Bone marrow (tissue), 2 donors: ENCODE measurements at places on chromosomes 5 and 9.

- no peak for DNase-seq
Observed at GRCh38 chr5:141703133-141703561, 21.1 kb upstream of the ARAP3 start.

- DNase-seq, result no peak
Observed at GRCh38 chr9:117076571-117077290, 338.1 kb downstream of the ASTN2 start.

DNA sequence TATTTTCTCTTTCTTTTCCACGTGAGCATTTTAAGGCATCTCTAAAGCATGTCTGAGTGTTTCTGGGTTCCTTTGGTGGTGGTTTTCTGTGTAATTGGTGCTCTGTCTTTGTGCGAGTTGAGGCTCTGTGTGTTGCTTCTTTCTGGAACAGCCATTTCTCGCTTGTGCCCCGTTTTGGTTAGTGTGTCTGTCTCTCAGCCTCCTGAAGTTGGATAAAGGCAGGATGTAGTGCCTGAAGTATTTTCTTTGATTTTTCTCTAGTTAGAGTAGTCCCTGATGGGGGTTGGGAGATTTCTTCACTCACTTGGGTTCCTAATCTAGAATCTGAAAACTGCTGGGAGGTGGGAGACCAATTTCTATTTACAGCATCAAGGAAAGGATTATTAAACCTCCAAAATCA is 129.7 kb upstream of the TMEM161B start:
- DNase-seq, result no peak

- DNase-seq, result no peak
Observed at GRCh38 chr9:81389569-81389993, 299.8 kb downstream of the TLE1 start.

DNA sequence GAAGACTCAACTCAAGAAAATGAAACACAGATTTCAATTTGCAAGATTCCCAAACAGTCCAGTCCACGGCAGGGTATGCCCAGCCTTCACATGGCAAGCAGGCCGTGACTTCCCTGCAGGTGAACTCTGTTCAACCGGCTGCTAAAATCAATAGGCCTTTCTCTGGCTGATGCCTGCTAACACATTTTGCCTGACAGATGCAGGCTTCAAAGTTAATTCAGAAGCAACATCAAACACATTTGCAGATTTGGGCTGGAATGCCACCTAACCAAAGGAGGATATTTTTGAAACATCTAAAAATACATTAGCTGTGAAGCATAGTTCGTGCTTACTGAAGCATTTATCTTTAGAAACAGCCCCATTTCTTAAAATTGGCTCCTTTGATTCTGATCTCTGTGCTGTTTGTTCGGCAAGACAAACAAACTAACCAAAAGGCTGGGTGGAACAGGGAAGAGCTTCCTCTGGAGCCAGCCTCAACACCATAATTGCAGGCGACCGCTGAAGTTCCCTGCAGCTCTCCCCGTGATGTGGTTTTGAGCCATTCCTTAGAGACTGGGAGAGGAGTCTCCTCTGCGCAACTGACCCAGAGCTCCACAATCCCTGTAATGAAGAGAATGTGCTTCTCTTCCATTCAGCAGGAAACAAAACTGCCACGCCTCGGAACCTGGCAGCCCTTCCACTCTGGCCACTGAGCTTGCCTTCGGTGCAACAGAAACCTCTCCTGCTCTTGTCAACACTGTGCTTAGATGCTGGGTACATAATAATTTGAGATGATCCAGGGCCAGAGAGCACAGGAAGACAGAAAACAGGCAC is 126.5 kb downstream of the MYO10 start:
- DNase-seq, result no peak

DNA sequence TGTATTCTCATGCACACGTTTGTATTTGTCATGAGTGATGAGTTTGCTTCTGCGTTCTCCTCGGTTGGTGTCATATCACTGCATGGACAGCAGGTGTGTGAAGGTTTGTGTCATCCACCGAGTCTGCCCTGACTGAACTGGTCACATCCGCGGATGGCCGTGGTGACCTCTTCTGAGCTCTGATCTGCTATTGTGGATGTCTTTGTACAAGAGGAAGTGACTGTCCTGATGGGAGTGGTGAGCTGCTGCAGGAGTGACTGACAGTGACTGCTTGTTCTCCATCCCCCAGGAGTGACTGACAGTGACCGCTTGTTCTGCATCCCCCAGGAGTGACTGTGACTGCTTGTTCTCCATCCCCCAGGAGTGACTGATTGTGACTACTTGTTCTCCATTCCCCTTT is 69.9 kb downstream of the EHMT1 start:
- no peak for DNase-seq

GRCh38 chr9:105295201-105295550 is 50.7 kb downstream of the SLC44A1 start:
- DNase-seq, result no peak

- no peak for DNase-seq
Observed at GRCh38 chr9:125831054-125831453, 83.9 kb downstream of the PBX3 start.

DNA sequence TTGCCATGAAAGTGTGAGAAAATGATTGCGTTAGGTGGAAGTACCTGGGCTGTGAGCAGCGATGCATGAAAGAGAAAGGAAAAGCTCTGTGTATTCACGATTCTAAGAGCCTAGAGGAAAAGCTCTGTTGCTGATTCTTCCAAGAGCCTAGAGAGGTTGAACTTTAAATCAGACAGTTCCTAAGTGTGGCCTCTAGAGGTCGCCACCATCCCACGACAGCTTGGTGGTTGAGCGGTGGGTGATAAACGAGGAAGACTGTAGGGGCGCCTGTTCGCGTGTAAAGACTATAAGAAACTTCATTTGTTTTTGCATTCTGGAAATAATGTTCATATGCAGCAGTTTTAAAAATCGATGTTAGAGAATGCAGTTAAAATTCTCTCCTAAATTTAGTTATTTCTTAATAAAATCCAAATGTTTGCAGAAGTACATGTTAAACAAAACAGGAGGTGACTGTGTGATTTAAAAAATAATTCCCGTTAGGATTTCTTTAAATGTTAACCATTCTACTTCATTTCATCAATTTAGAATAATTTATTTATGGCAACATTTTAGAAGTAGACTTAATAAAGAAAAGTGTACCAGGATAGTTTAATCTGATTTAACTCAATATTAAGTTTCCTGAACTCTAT is 107.7 kb downstream of the TENT4A start:
- DNase-seq, result peak; percentile 80

GRCh38 chr5:150144246-150144801 is 11.3 kb downstream of the PDGFRB start:
- DNase-seq, result no peak

DNA sequence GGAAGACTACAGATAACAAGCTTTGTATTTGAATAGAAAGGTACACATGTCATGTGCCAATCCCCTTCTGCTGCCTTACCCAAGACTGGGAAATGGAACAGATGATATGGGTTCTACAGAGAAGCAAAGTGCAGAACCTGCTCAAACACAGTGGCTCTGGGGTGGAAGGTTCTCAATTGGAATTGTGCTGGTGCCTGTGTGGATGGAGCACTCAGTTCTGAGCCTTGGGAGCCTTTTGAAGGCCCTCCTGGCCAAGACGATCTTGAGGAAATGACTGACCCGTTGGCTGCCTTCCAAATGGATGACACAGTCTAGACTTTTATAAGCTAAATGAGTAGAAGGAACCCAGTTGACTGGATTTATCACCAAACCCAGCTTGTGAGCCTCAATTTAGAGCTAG is 4.2 kb upstream of the PRSS3 start:
- no peak for DNase-seq

GRCh38 chr9:79955300-79955699 is 383.5 kb downstream of the TLE4 start:
- DNase-seq, result no peak

GRCh38 chr5:159775890-159776289 is 140.4 kb upstream of the ADRA1B start:
- DNase-seq, result no peak

GRCh38 chr9:12697719-12698118 is 4.5 kb downstream of the TYRP1 start:
- peak; percentile 34 for DNase-seq

DNA sequence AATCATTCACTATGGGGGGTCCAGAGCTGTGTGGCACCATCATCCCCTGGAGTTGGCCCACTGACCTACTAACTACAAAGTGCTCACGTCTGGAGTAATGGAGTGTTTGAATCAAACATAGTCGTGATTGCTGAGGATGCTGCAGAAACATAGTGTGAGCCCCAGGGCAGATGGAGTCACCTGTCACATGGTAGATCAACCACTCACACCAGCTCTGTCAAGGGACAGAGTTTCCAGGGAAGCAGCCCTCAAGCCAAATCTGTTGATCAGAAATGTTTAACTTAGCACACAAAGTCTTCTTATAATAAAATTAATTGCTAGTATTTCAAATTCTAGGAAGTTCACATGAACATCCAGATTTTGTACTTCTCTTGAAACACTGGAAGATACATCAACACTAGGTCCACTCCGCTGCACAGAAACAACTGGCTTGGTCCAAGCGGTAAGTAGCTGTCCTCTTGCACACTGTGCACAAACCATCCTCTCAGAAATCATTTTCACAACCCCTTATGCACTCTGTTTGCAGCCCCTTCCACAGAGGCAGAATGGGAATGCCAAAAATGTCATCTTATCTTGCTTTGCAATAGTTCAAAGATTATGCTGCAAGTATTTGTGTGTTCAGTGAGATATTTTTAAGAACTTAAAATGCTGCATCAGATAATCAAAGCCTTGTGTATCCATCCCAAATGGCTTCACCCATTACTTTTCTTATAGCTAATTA is 191.0 kb downstream of the EPB41L4A start:
- DNase-seq, result no peak

DNA sequence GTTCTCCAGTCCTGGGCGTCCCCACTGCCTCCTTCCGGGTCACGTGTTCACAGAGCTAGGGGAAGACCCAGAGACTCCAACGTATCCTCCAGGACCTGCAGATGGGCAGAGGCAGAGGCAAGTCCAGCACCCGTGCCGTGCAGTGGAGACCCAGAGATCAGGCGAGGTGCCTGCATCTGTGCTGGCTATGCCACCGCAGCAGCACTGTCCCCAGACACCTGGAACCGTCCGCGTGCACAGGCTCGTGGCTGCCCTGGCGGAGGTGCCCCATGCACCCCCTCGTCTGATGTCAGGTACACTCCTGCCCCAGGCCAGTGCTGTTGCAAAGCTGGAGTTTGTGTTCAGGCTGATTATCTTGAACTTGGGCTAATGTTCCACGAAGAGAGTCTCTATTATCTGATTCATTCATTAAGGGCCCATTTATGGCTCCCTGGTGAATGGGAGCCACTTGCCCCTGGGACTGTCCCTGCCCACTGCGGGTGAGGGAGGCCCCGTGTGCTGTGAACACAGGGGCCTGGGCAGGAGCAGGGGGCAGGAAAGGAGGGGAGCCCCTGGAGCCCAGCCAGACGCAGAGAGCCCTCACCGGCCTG is 13.7 kb downstream of the IRX4 start:
- DNase-seq, result no peak

GRCh38 chr5:168449166-168449565 is 37.1 kb upstream of the RARS1 start:
- no peak for DNase-seq

DNA sequence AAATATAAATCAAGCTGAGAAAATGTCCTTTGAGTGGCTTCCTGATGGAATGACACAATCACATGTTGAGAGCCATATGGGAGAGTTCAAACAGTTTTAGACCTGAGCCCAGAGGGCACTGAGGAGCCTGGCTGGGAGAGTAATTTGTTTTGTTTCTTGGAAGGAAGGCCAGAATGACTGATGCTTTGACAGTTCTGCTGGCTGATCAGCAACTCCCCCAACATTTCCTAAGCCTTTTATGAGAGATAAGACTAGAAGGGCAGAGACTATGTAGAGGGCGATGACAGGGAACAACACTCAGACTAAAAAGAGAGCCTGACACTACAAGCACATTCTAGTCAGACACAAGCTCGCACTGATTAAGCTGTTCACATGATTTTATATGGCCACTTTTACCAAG is 169.2 kb downstream of the COX7C start:
- no peak for DNase-seq

- no peak for DNase-seq
Observed at GRCh38 chr9:103902263-103902662, 191.8 kb upstream of the SMC2 start.

DNA sequence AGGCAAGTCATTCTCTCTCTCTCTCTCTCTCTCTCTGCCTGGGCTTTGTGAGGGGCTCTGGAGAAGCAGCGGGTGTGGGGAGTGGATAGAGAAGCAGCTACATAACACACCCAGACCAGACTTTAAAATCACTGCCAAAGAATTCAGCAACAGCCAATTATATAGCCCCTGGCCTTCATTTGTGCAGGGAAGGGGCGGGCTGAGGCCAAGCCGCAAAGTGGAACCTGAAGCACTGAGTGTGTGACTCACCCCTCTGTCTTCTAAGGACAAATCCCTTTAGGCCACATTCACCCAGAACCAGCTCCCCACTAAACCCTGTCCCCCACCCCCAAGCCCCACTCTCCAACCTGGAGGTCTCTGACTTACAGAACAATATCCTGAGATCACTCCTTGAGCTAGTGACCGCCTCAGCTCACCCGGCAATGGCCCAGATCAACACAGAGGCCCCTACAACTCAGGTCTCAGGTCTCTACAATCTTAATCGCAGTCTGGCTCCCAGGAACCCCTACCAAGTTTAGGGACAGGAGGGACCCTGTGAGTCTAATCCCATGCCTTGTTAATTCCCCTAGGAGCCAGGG is 6.0 kb downstream of the B4GALT1 start:
- peak; percentile 24 for DNase-seq

DNA sequence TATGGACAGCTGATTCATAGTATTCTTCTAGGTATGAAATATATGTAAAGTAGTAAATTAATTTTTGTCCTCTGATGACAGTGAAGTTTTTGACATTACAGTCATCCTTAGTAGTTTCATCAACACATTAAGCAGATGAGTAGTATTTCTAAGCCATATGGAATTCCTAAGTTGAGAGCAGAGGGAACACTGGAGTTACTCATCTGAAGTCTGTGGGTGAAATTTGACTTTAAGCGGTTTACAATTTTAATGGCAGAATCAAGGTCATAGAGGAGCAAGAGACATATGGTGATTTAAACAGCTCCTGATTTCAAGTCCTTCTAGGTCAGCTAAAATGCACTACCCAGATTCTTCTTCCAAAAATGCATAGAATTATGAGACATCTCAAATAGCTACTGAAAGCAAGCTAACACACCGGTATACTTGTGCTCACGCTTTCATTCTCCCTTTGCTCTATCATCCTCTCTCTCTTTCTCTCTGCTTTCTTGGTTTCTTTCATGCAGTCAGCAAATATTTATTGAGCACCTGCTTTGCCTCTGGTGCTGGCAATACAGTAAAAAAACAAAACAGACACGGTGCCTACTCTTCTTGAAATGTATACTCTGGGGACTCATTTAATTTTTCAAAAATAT is 235.9 kb downstream of the FER start:
- no peak for DNase-seq

- DNase-seq, result no peak
Observed at GRCh38 chr5:57550132-57550531, 67.5 kb upstream of the ACTBL2 start.

GRCh38 chr5:67462147-67462546 is 265.5 kb upstream of the CD180 start:
- DNase-seq, result no peak

- peak; percentile 32 for DNase-seq
Observed at GRCh38 chr5:179765400-179765799, 28.4 kb upstream of the LTC4S start.

GRCh38 chr9:111994831-111995458 is 98.3 kb downstream of the UGCG start:
- no peak for DNase-seq
